ENCODE measurements at places on chromosomes 2 and 18.

DNA sequence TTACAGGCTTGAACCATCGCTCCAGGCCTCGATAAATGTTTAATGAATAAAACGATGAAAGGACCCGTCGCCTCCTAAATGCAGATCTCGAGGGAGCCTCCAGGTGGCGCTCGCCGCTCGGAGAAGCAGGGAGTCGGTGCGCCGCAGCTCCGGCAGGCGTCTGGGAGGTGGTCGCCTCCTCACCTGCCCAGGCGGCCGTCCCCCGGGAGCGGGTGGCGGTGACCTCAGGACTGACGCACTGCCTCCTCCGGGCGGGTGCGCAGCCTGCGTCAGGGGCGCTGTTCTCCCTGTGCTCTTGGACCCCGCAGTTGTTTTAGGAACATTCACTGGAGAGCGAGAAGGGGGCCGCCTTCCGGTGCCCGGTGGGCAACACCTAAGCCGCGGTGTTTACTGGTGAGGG is 38.6 kb upstream of the POLE4 start:
- DNase-seq: peak; percentile 36

DNA sequence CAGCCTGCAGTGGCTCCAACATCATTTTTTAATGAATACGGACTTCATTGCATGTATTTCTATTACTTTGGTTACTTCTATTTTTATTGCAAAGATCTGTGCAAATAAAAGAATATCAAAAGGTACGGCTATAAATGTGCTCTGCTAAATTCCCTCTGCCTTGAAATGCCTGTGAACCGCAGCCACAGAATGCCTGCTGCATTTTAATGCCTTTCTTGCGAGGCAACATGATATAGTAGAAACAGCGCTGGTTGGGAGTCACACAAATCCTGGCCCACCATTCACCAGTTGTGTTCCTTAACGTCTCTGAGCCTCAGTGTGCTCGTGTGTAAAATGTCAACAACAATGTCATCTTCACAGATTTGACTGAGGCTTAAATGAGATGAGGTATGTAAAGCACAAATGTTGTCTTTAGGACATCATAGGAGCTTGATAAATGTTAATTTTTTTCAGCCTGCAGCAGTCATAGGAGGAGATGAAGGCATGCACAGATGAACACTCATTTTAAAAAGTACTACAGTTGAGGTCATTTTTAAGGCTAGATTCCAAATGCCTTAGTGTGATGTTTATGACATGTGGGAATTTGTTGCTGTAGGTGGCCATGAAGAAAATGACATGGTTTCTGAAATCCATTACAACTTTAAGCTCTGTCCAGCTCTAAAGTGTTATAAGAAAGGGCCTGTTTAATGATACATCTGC is 187.6 kb upstream of the NRP2 start:
- DNase-seq: no peak

GRCh38 chr18:25062720-25063119 is 289.2 kb downstream of the ZNF521 start:
- no peak for DNase-seq

GRCh38 chr2:236964291-236964690 is 121.4 kb upstream of the COPS8 start:
- DNase-seq: no peak

- DNase-seq: no peak
Observed at GRCh38 chr2:170461889-170462288, 253.2 kb upstream of the SP5 start.

DNA sequence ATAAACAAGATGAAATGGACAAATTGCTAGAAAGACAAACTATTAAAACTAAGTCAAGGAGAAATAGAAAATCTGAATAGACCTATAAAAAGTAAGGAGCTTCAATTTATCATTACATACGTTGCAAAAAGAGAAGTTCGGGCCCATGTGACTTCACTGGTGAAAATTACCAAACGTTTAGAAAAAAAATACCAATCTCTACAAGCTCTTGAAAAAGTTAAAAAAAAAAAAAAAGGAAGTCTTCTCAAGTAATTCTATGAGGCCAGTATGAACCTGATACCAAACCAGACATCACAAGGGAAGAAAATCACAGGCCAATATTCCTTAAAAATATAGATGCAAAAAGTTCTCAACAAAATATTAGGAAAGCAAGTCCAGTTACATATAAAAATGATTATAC is 20.2 kb upstream of the ACVR2A start:
- DNase-seq: no peak

GRCh38 chr2:136916131-136916530 is 150.8 kb downstream of the THSD7B start:
- no peak for DNase-seq

DNA sequence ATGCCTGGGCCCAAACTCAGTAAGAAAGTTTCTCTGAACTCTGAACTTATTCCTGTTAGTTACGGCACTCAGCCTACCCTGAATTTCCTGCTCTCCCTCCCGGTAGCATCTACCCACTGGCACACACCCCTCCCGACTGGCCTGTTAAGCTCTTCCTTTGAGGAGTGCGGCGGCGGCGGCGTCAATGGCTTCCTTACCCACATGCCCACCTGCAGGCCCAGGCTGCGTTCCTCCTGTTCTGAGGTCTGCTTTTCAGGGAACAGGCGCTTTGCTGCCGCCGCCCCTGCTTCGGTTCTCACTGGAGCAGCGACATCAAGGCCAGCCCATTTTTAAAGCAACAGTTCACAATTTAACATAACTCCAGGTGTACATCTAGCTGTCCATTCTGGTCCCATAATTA is 432.4 kb downstream of the DCDC2C start:
- DNase-seq: no peak

All from Jurkat, Clone E6-1 (cell line).